Upper lobe of right lung (tissue), 1 donor: ENCODE measurements at places on chromosomes 7 and 10. TPM values are rescaled to one million over a fixed set of nuclear protein-coding genes. Genes with fewer than 3 reads are reported as not detected.

GRCh38 chr7:81605493-81605892 lies 164.4 kb downstream of the HGF start:
- no peak overlapping the region for H3K4me3 ChIP-seq
- DNase-seq: no peak
- H3K27ac ChIP-seq: no peak overlapping the region
- H3K36me3 ChIP-seq: no peaks in the 10 kb centered on the region

GRCh38 chr10:17412323-17412722 lies 42.1 kb downstream of the ST8SIA6 start:
- H3K27me3 ChIP-seq: no peaks in the 10 kb centered on the region
- H3K4me3 ChIP-seq: no peak overlapping the region
- H3K36me3 ChIP-seq: no peaks in the 10 kb centered on the region
- no peak overlapping the region for H3K27ac ChIP-seq
- no peaks in the 10 kb centered on the region for H3K4me1 ChIP-seq

- no peak overlapping the region for H3K4me3 ChIP-seq
- H3K4me1 ChIP-seq: peaks cover 17% of the 10 kb centered on the region
- no peak overlapping the region for H3K27ac ChIP-seq
- H3K27me3 ChIP-seq: no peaks in the 10 kb centered on the region
Measured at GRCh38 chr10:62450912-62451610, 76.9 kb downstream of the ZNF365 start.

DNA sequence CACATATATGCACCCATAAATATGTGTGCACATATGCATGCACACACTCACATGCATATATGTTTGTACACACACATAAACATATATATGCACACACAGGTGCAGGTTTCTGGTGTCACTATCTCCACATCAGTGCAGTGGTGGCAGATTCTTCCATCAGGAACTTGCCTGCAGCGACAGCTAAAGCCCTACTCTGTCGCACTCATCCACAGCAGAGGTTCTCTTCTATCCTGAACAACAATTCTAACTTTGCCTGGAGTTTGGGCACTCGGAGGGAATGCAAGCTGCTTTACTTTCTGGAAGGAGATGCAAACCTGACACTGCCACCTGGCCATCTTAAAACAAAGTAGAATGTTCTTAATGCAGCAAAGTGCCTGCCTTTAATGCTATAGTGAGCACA lies 745.8 kb downstream of the GRID1 start:
- no peak for DNase-seq
- H3K4me1 ChIP-seq: no peaks in the 10 kb centered on the region
- H3K27ac ChIP-seq: no peak overlapping the region
- H3K27me3 ChIP-seq: no peaks in the 10 kb centered on the region
- H3K36me3 ChIP-seq: no peaks in the 10 kb centered on the region
- H3K4me3 ChIP-seq: no peak overlapping the region

DNA sequence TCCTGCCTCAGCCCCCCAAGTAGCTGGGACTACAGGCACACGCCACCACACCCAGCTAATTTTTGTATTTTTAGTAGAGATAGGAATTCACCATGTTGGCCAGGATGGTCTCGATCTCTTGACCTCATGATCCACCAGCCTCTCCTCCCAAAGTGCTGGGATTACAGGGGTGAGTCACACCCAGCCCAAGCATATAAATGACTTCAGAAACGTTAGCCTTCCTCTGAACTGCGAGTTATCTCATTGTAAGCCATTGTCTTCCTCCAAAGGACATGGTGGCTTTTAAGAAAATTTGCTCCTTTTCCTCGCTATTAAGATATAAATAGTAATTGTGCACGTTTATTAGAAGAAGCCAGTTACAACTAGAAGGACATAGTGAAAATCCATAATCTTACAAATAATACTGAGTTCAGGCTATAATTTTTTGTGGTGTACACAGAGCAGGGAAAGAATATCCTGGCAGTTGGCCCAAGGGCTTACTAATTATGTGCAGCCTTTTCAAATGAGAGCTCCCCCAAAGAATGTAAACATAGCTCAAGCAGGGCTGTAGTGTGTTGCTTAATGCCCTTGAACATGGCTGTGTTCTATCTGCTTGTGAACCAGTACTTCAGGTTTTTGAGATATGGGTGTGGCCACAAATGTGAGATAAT lies 495.8 kb downstream of the PARD3 start:
- no peaks in the 10 kb centered on the region for H3K27me3 ChIP-seq
- H3K36me3 ChIP-seq: no peaks in the 10 kb centered on the region
- no peak for DNase-seq
- peak overlapping the region; percentile 3 for H3K27ac ChIP-seq

Gene MRPS33
- total RNA-seq: 27.4 TPM

Gene KCNMA1
- total RNA-seq: 26.3 TPM

Gene GPR37
- total RNA-seq: 0.96 TPM
